ENCODE measurements at places on chromosomes 12 and 14. TPM values are rescaled to one million over a fixed set of nuclear protein-coding genes. Genes with fewer than 3 reads are reported as not detected.
A peak's percentile ranks its signal among the peaks of the same experiment; 100 is the strongest.

DNA sequence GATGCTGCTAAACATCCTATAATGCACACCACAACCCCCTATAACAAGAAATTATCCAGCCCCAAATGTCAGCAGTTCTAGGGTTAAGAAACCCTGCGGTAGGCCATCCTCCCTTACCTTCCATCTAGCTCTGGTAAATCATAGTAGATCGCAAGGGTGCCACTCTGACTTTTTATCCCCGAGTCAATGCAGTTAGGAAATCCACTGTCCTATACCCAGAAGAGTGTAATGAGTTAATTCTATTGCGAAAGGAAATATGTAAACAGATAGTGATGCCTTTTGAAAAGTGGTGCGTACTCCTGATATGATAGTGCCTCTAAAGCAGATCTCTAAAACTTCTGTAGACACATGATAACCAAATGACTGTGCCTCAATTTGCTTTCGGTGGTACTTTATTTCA, 29.8 kb downstream of the SCFD1 start:
- DNase-seq = no peak

GRCh38 chr12:18224745-18225144, 36.6 kb upstream of the PIK3C2G start:
- DNase-seq = peak; percentile 9

DNA sequence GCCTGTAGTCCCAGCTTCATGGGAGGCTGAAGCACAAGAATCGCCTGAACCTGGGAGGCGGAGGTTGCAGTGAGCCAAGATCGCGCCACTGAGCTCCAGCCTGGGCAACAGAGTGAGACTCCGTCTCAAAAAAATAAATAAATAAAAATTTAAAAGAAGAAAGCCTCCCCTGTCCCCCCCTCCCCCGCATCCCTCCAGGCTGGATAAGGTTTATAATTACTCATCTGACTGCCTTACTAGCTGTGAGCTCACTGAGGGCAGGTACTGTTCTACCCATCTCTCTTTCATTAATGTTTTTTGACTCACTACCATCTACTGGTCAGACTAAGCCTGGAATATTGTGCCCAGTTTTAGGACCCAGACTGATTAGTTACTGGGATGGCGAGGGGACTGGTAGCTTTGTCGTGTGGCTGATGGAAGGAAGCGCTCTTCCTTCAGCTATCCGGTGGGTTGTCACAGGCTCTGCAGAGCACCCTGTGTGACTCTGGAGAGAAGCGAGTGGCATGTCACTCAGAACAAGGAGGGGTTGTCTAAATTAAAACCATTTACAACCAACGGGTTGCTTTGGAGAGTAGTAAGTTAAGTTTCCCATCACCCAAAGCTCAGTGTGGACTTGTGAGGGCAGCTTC, 16.9 kb downstream of the EVL start:
- DNase-seq = no peak

DNA sequence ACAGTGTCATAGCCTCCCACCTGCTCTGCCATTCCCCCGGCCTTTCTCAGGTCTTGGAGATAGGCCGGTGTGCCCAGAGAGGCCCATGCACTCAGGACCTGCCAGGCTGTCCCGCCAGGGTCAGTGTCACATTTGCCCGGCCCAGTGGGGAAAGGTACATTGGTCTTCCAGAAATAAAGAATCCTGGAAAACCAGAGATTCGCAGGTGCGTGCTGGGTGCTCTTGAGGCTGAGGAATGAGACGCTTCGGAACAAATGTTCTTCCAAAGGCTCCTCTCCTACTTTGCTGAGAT, 205.8 kb upstream of the RTL1 start:
- no peak for DNase-seq

GRCh38 chr12:129871991-129872972, 31.5 kb downstream of the TMEM132D start:
- no peak for DNase-seq

DNA sequence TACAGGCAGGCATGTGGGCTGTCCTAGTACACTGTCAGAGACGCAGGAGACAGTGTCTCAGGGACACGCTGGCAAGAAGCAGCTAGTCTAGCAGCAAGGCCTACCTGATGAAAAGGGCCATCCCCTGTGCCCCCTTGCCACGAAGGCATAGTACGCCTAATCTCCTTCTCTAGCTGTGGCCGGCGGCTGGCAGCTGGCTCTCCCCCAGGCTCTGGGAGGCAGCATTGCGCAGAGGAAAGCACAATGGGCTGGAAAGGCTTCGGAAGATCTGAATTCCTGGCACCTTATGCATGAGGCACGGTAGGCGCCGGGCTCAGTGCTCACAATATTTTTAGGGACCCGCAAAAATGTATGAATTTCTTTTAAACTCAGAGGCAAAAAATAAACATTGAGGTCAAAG, 16.0 kb upstream of the PLEKHH1 start:
- no peak for DNase-seq

DNA sequence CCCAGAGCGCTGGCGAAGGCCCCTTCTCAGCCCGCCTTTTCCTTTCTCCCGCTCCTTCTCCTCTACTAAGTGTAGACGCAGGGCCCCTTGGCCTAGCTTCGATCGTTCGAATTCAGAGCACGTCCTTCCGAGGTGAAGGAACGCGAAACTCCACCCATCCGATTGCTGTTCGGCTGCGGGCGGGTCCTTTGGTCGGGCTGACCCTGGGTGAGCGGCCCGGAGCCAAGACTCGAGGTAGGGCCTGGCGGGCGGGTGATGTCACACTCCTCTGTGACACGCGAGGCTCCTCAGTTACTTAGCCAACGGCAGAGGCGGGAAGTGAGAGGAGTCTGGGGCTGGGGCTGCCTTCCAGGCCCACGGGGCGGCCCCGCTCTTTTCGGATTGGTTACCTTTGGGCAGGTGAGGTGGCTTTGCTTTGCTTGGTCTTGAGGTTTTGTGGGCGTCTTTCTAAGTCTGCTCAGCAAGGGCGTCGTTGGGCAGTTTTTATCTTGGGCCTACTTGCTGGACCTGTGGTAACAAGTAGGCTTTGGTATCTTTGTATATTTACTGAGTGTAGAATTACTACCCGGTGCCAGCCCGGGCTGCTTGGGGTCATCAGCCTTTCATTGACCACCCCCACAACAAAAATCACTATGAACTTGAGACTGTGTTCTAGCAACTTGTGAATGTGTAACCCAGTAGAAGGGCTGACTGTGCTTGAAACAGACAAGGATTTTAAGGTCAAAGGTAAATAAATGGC, 694 bp downstream of the TMBIM6 start:
- DNase-seq = no peak

- DNase-seq = no peak
Measured at GRCh38 chr14:93804654-93805053, 16.4 kb upstream of the PRIMA1 start.

DNA sequence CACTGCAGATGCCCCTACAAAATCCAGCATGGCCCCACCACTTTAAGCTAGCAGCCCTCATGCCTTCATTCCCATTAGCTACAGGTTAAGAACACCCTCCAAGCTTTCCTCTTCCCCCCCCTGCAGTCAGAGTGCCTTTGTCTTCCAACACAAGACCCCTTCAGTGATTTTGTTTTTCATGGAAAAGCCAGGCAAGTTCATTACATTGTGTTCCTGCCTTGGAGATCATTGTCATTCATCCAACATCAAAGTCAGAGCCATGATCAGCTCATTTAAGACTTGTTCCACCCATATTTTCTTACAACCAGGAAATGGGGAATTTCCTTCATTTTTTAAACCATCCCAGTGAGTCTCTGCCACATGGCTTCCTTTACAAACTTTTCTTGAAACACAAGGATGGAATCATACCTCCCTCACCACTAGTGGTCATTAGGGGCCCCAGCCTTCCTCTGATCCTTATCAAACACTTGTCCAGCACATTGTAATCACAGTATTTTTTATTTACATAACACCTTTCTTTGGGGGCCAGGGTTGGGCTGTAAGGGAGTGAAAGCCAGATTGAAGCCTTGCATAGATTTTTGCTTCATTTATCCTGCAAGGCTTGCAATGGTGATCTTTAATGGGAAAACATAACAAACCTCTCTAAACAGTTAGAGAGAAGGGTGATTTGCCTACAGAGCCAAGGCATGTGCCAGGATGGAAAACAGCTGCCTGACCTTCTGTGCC, 765.3 kb downstream of the MED13L start:
- no peak for DNase-seq

DNA sequence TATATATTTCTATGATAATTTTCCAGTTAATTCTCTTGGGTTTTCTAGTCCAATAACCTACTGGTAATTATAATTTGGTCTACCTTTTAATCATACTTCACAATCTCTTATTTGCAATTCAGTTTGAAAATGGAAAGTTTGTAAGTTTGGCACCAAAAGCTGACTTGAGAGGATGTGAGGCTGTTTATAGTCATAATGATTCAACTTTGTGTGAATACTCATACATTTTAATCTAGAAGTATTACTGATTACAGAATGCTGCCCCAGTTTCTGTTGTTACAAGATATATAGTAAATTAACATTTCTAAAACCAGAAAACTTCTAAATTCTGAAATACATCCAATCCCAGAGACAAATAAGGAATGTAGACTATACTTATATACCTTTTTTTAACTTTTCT, 158.2 kb downstream of the SLC38A4 start:
- no peak for DNase-seq

DNA sequence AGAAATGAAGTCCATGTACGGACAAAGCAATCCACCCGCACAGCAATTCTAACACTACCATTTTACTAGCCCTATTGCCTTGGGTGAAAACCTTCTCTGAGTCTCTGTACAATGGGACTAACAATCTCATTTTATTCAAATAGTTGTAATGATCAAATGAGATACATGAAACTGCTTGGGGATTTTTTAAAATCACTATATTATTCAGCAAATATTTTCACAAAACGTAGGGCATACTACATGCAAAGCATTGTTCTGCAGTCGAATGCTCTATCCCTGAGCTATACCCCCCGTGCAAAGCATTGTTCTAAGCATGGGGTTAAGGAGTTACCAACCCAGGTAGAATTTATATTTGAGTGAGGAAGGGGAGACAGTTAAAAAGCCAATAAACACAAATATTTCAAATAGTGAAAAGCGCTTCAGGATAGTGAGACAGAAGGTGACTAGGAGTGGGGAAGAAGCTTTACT, 554 bp upstream of the ATF7 start:
- DNase-seq = no peak

DNA sequence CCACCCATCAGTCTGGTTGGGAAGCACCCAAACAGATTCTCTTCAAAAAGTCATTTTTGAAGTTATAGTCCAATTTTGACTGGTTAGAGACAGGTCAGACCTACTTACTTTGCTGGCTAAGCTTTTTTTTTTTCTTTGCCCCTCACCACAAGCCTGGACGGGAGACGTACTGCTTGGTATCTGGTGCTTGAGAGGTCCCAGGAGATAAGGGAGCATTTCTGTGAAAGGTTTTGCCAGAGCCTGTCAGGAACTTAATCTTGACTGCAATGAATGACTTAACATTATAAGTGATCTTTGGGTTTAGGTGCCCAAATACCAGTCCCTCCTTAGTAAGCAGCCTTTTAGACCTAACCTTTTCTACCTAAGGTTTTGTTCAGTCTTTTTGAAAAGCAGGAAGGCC, 6.3 kb downstream of the MTHFD1 start:
- no peak for DNase-seq

DNA sequence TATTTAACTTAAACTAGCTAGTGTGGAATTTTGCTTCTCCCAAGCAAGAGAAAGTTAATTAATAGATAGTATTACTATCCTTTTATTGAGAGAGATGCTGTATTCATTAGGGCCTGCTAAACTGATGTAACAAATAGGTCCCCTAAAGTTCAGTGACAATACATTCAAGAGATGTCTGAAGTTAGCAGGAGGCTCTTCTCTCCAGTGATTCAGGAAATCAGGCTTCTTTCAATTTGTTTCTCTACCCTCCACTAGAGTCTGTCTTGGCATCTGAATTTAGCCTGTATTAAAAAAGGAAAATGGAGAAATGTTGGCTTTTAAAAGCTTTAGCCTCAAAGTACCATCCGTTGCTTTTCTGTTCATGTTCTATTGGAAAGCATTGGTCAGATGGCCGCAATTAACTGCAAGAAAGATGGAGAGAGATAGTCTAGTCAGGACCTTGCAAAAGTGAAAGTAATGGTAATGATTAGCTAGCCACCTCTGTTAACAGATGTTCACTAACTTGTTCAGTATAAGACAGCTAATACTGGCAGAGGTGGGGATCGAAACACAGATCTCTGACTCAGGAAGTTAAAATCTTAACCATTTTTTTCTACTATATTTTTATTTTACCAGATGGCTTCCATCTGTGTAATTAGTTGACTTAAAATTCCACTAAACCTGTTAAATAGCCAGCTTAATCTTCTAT, 786.8 kb downstream of the TMTC2 start:
- peak; percentile 39 for DNase-seq

GRCh38 chr12:16187660-16188059, 89.8 kb downstream of the SLC15A5 start:
- no peak for DNase-seq

- peak; percentile 19 for DNase-seq
Measured at GRCh38 chr12:7042842-7043241, 17.7 kb upstream of the C1S start.

GRCh38 chr12:113819495-113819894, 146.6 kb downstream of the RBM19 start:
- no peak for DNase-seq

DNA sequence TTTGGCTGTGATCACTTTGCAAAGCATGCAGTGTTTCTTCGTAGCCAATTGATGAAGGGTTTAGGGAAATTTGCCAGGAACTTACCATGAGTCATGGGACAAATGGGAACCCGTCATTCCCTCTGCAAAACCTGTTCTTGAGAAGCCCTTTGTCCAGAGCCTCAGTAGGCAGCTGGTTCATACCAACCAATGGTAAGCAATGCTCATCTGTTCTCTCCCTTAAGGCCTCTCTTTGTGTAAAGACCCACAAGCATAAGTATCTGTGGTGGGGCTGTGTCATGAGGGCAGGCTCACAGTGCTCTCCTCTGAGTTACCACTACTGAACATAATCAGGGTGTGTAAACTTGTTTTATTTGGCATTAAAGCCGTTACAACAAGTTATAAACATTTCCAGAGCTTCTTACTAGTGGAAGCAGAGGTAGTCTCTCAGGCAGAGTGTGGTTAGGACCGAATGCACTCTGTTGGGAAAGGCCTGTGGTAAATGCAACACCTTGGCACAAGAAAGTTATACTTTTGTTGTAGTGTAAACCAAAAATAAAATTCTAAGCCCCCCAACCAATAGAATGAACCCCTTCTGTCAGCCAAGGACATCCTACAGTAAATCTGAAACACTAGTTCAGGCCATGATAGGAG, 119.8 kb downstream of the SINHCAF start:
- DNase-seq = peak; percentile 25

Gene EGLN3
- total RNA-seq = 7.0 TPM

Gene KLRC1
- total RNA-seq = not detected

Gene SDR9C7
- not detected for total RNA-seq

Gene SLC5A8
- total RNA-seq = not detected

Gene GYS2
- total RNA-seq = not detected

Gene PPM1H
- 3.9 TPM for total RNA-seq

Gene ANKS1B
- total RNA-seq = 0.46 TPM

Gene AGAP2
- total RNA-seq = not detected

Gene MYBPC1
- total RNA-seq = not detected

Gene CCDC175
- total RNA-seq = not detected

Gene CABP1
- total RNA-seq = 0.14 TPM

Gene CFAP54
- total RNA-seq = 0.43 TPM

Gene PPP1CC
- total RNA-seq = 86.3 TPM

All from epithelial cell of proximal tubule (primary cell).